ENCODE measurements at places on chromosomes 5 and 9.
A peak's percentile ranks its signal among the peaks of the same experiment; 100 is the strongest.

- DNase-seq: no peak
These were observed 117.9 kb upstream of the CDH18 start for GRCh38 chr5:20105915-20106314.

DNA sequence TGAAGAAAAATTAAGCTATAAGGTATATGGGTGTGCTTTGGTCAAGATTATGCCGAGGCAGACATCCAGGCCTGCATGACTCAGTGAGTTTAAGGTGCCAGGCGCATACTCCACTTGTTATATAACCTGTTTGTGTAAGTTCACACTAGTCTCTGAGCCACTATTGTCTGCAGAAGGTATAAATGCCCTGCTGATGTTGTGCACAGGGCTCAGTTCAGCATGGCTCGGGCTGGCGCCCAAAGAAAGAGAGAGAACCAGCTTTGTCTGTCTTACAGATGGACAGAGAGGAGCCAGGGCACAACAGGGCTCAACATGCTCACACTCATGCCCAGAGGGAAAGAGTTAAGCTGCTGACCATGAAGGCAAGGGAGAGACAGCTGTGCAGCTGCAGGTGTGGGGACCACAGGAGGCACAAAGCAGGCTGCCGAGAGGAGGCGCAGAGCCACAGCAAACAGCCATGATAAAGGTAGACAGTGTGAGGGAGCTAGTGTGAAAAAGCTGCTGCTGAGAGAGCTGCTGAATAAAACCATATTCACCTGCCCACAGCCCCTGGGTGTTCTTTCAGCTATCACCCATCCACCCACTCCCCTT is 1587.6 kb upstream of the C9orf72 start:
- DNase-seq: no peak

DNA sequence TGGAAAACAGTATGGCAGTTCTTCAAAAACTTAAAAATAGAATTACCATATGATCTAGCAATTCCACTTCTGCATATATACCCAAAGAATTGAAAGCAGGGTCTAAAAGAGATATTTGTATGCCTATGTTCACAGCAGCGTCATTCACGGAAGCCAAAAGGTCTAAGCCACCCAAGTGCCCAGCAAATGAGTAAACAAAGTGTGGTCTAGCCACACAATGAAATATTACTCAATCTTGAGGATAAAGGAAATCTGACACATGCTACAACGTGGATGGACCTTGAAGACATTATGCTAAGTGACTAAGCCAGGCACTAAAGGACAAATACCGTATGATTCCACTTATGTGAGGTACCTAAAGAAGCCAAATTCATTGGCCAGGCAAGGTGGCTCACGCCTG is 11.1 kb upstream of the MED27 start:
- DNase-seq: no peak

GRCh38 chr5:169421677-169422076 is 120.7 kb upstream of the SLIT3 start:
- no peak for DNase-seq

DNA sequence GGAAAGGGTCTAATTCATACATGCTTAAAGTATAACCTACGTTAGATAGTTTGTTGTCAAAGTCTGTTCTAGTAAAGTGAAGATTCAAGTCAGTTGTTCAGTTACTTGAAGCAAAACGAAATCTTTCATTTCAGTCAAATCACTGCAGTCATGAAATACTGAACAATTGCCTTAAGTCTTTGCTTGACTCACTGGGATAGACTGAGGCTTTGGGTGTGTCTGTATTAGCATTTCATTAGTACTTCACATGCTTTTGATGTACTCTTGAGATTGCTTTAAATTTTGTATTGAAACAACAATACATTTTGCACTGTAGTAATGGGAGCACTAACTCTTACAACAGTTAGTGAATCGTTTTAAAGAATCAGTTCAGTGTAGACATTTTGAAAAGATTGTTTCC is 4.0 kb upstream of the CMYA5 start:
- no peak for DNase-seq

GRCh38 chr5:63032343-63032742 is 453.7 kb downstream of the LRRC70 start:
- no peak for DNase-seq

DNA sequence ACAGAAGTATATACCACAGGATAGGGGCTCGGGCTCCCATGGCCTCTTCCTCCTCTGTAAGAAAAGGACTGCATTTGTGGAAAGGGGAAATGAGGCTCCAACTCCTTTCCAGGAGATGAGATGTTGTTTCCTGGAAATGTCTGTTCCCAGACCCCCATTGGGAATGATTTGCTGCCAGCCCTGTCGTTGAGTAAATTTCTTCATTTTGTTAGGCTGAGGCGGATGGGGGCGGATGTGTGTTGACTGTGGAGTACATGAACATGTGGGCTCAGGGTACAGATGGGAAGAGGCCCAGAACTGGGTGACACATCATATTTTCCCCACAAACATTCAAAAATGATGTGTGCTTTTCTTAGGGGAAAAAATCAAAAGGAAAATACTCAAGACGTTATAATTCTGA is 28.8 kb upstream of the TNFAIP8 start:
- DNase-seq: no peak

- DNase-seq: no peak
These were observed 60.8 kb downstream of the FOXD1 start for GRCh38 chr5:73387601-73388305.

DNA sequence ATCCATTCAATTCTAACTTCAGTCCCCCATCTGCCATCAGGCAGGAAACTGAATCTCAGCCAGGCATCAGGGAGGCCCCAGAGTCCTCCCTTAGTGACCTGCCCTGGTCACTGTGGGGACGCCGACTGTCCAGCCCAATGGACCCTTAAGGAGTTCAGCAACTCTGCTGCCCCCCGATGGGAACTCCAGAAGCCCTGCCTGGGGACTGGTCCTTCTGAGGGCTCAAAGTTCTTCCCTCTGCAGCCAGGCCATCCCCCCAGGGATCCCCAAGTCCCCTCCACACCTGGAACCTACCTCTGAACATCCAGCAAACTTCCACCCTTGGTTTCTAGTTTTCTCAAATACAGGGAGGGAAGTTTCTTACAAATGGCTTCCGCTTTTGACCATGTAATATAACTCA is 76.8 kb downstream of the UBE2QL1 start:
- no peak for DNase-seq

DNA sequence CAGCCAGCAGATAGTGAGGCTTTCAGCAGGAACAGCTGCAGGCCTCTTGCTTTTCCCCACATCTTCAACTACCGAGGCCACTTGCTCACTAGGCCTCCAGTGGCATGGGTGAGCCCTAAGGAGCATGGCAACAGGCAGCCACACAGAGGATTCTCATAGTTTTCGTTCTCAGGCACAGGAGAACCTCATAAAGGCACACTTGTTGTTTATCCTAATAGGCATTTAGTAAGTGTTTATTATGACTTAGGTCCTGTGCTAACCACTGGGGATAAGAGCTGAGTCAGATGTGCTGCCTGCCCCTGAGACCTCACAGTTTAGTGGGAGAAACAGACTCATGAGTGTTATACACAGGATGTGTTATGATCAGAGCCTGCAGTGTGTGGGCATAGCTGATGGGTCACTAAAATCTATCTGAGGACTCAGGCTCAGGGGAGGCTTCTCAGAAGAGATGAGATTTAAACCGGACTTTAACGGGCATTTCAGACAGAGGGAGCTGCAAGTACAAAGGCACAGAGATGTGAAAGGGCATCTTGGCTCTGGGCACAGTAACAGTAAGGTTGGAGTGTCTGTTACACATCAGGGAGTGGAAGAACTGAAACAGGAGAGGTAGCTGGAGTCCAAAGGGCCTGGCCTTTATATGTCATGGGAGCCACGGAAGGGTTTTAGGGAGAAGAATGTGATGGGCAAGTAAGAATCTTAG is 21.0 kb upstream of the HEMGN start:
- DNase-seq: no peak

- DNase-seq: no peak
These were observed 60.1 kb downstream of the PDE4D start for GRCh38 chr5:59833448-59833847.

- no peak for DNase-seq
These were observed 59.0 kb upstream of the PALM2AKAP2 start for GRCh38 chr9:109721001-109721400.

GRCh38 chr9:90821697-90822096 is 20.1 kb downstream of the SYK start:
- DNase-seq: no peak

GRCh38 chr9:107819772-107820565 is 330.4 kb upstream of the KLF4 start:
- DNase-seq: peak; percentile 33

- DNase-seq: no peak
These were observed 195.8 kb downstream of the EFNA5 start for GRCh38 chr5:107474716-107475489.

DNA sequence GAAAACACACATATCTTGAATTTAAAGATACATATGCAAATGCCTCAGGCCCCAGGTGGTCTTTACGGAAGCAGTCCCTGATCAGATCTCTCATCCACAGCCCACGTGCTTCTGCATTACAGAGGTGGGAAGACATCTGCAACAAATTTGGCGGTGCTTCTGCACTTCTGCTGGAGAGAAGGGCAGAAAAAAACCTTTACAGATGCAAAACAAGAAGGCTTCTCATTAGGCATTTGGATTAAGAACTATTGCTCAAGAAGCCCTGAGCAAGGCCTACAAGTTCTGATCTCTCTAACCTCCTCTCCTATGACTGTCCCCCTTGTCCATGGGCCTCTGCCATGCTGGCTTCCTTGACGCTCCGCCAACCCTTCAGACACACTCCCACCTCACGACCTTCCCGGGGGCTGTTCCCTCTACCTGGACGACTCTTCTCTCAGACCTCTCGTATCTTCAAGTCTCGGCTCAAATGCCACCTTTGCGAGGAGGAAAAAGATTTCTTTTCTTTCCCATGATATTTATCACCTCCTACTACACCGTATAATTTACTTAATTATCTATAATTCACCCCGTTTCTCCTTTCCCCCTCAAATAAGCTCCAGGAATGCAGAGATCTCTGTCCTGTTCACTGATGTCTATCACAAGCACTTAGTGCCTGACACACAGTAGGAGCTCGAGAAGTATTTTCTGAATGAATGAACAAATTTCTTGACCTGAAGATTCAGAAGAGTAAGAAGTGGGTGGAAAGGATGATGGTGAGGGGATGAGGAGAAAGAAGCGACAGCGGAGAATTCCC is 1.1 kb downstream of the MTMR12 start:
- DNase-seq: no peak

DNA sequence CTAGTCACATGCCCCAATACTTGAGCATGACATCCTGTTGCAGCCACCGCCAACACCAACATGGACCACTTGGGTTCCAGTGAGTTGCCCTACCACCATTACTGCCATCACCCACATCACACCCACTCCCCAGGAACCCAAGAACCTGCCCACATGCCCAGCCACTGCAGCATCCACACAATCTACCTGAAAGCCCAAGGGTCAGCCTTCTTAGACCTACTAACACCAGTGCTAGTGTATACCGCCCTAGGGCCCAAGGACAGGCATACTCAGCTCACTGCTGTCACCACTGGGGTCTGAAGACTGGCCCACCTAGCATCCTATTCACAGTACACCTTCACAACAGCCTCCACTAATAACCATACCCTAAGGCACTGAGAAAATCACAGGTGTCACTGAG is 82.0 kb downstream of the SYK start:
- no peak for DNase-seq

DNA sequence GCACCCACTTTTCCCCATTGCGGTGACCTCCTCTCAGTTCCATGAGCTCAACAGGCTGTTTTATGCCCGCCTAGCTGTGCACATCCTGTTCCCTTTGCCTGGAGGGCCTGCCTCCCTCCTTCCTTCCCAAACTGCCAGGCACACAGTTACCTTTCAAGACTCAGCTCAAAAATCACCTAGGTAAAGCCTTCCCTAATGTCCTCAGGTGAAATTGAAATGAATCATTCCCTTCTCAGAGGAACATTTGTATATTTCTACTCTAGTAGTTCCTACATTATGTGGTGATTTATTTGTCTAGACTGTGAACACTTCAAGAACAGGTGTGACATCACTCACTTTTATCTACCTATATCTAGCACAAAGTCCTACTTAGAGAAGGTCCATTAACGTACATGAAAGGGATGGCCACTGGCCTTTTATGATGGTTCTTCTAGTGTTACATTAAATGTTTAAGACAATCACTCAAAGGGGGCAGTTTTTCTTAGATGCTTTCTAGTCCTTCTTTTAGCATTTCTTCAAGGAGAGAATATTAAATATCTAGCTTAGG is 103.5 kb upstream of the EQTN start:
- DNase-seq: no peak

DNA sequence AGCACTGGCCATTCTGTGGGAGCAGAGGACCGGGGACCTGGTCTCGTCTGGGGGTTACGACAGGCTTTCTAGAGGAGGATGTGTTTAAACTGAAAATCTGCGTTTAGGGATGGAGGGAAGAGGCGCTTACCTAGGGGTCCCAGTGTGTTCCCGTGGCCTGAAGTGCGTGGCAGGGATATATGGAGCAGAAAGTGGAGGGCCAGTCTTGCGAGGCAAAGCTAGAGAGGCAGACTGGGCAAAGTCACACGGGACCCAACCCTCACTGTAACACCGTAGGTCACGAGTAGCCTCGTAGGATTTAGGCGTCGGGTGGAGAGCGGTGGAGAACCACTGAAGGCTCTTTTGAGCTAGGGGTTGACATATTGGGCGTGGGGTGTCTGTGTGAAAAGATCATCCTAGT is 32.8 kb upstream of the POMT1 start:
- no peak for DNase-seq

DNA sequence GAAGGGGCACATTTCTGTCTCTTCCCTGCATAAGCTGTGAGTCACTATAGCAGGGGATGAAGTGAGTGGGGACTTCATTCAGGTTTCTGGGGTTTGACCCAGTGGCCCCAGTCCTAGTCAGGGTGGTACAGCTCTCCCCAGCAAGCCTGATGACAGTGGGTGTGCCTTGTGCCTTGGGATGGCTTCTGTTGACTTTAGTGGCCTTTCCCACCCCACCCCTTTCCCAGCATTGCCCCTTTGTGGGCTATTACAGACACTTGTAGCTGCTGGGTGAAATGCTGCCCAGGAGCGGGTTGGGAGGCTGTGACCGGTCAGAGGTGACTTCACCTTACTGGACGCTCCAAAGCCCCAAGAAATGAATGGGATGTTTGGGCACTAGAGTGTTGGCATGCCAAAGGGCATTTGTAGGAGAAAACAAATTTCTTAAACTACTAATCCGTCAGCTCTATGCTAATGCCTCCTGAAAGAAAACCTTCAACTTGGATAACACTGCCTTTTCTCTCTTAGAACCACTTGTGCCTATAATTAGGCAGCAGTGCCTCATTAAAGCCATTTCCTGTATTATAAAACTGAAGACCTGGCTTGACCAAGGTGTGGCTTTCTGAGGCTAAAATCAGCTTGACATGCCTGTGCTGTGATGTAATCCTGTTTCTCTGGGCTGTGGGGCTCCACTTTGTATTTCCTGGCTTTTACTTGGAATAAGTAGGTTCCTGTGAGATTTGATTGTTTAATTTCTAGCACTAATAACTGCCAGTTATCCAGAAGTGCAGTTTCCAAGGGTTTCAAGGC is 119.0 kb upstream of the SLC25A48 start:
- DNase-seq: no peak

All from left ventricle myocardium superior (tissue), 1 donor.